ENCODE measurements at places on chromosomes 2 and 18.

DNA sequence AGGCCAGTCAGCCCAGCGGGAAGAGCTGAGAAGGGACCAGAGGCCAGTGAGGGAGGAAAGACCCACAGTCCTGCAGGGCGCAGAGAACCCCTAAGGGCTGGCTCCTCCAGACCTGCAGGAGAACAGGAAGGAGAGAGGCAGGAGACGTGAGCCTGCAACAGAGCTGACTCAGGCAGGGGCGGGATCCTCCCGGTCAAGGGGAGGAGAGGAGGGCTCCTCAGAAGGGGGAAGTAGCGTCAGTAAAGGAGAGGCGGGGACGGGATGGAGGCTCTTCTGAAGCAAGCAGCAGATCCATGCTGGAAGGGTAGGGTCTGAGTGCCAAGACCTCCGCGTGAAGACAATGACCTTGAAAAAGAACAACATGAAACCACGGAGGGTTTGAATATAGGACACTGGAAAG is 50.8 kb downstream of the TRABD2A start:
- no peaks in the 10 kb centered on the region for H3K27me3 ChIP-seq
- no peaks in the 10 kb centered on the region for H3K36me3 ChIP-seq
- H3K27ac ChIP-seq = no peak overlapping the region
- no peaks in the 10 kb centered on the region for H3K4me1 ChIP-seq
- no peak overlapping the region for H3K4me3 ChIP-seq

GRCh38 chr2:83191316-83191715 is 1267.8 kb downstream of the SUCLG1 start:
- H3K4me3 ChIP-seq = no peak overlapping the region
- DNase-seq = no peak
- no peaks in the 10 kb centered on the region for H3K4me1 ChIP-seq
- no peaks in the 10 kb centered on the region for H3K36me3 ChIP-seq
- H3K27ac ChIP-seq = no peak overlapping the region

- no peaks in the 10 kb centered on the region for H3K36me3 ChIP-seq
- no peaks in the 10 kb centered on the region for H3K27me3 ChIP-seq
- no peak for DNase-seq
- H3K4me3 ChIP-seq = no peak overlapping the region
- H3K27ac ChIP-seq = no peak overlapping the region
Measured at GRCh38 chr18:36733150-36733549, 95.7 kb downstream of the TPGS2 start.

- H3K27me3 ChIP-seq = no peaks in the 10 kb centered on the region
- DNase-seq = no peak
- H3K27ac ChIP-seq = no peak overlapping the region
- no peak overlapping the region for H3K4me3 ChIP-seq
- H3K36me3 ChIP-seq = no peaks in the 10 kb centered on the region
- H3K4me1 ChIP-seq = peaks cover 9% of the 10 kb centered on the region
Measured at GRCh38 chr2:208183526-208183925, 6.3 kb downstream of the C2orf80 start.

- peaks cover 33% of the 10 kb centered on the region for H3K4me1 ChIP-seq
- H3K27ac ChIP-seq = no peak overlapping the region
- H3K27me3 ChIP-seq = no peaks in the 10 kb centered on the region
Measured at GRCh38 chr2:102062802-102063201, 71.0 kb downstream of the IL1R2 start.

DNA sequence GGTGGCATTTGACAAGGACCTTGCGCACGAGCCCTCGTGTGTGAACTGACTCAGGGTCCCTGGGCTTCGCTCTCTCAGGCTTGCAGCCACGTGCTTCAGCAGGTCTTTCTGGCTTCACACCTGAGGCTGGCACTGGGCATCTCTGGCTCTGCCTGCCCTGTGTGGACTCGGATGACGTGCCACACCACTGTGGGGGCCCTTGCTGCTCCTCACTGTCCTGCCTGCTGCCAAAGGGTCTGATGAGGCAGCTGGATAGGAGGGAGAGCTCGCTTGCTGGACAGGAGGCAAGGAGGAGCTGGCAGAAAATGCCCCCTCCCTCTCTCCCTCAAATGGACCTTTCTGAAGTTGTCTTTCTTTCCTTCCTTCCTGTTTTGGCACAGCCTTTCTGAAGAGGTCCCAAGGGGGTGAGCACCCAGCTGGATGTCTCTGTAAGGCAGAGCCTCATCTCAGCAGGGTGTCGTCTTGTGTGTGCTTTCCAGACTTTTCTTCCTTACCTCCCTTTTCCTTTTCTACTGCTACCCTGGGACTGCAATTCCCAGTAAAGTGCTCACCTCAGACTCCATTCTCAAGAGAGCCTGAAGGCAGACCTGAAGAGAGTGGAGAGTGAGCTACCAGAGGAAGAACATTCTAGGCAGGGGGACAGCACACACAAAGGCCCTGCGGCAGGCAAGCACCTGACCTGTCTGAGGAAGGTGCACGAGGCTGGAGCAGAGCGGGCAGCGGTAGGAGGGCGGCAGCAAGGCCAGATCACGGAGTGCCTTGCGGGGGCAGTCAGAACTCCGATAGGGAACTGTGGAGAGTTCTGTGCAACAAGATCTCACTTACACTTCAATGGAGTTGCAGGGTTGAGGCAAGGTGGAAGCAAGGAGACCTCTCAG is 5.3 kb downstream of the PER2 start:
- no peak overlapping the region for H3K27ac ChIP-seq
- peaks cover 5% of the 10 kb centered on the region for H3K4me1 ChIP-seq
- no peaks in the 10 kb centered on the region for H3K27me3 ChIP-seq
- DNase-seq = no peak
- no peak overlapping the region for H3K4me3 ChIP-seq

GRCh38 chr18:10041180-10041579 is 127.4 kb downstream of the VAPA start:
- no peaks in the 10 kb centered on the region for H3K36me3 ChIP-seq
- no peak for DNase-seq
- H3K4me1 ChIP-seq = no peaks in the 10 kb centered on the region
- H3K4me3 ChIP-seq = no peak overlapping the region
- no peaks in the 10 kb centered on the region for H3K27me3 ChIP-seq
